SK-N-SH (cell line): ENCODE measurements at places on chromosomes 2 and 18. TPM values are rescaled to one million over a fixed set of nuclear protein-coding genes. Genes with fewer than 3 reads are reported as not detected.

Gene CXCR4
- polyA plus RNA-seq, result 0.48 and 1.3 TPM in 2 replicates

Gene RNF152
- polyA plus RNA-seq, result 6.6 and 7.9 TPM in 2 replicates

Gene EHD3
- polyA plus RNA-seq, result 45.3 and 45.4 TPM in 2 replicates

Gene TBR1
- polyA plus RNA-seq, result under 0.01 TPM in 1 of 2 replicates, not detected in the other

Gene AMER3
- polyA plus RNA-seq, result under 0.01 and 0.03 TPM in 2 replicates

Gene LCT
- polyA plus RNA-seq, result not detected in 2 replicates

Gene TUBA4B
- 0.03 TPM in 1 of 2 replicates, not detected in the other for polyA plus RNA-seq

Gene ANKRD36B
- polyA plus RNA-seq, result 3.8 and 5.2 TPM in 2 replicates

Gene ITPRIPL1
- polyA plus RNA-seq, result 4.3 and 5.0 TPM in 2 replicates

Gene EML6
- polyA plus RNA-seq, result 1.1 and 1.6 TPM in 2 replicates

Gene CNTNAP5
- polyA plus RNA-seq, result 0.02 and 0.08 TPM in 2 replicates

Gene RNF138
- polyA plus RNA-seq, result 17.6 and 22.3 TPM in 2 replicates

Gene RAB31
- 22.4 and 23.0 TPM in 2 replicates for polyA plus RNA-seq

Gene CCL20
- 0.12 TPM in 1 of 2 replicates, not detected in the other for polyA plus RNA-seq

Gene RTN4
- polyA plus RNA-seq, result 225 and 315 TPM in 2 replicates

Gene TSPYL6
- polyA plus RNA-seq, result not detected in 2 replicates

Gene RNF144A
- polyA plus RNA-seq, result 15.6 and 17.3 TPM in 2 replicates

- no peak for DNase-seq
These were observed 27.2 kb upstream of the FAM136A start for GRCh38 chr2:70328921-70329561.

DNA sequence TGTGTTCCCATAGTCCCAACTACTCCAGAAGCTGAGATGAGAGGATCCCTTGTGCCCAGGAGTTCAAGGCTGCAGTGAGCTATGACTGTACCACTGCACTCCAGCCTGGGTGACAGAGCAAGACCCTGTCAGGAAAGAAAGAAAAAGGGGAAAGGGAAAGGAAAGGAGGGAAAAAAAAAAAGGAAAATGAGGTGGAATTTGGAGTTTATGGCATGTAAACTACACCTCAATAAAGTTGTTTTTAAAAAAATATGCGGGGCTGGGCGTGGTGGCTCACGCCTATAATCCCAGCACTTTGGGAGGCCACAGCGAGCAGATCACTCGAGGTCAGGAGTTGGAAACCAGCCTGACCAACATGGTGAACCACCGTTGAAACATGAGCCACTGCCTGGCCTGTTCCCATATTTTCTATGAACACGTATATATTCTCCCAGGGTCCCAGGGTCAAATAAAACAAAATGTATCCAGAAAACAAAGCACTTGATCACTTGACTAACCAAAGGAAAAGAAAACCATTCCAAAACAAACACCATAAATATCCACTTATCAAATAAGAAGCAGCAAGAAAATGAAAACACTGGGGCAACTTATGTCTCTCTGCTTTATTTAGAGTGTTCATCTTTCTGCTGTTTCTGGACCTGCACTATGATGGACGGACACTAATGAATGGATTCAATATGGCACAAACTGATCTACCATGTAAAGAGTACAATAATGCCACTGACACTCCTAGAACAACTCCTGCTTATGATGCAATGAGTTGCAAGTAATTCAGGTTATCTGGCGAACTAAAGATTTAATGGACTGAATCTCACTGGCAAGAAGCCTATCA is 56.8 kb downstream of the ASXL2 start:
- no peak for DNase-seq

DNA sequence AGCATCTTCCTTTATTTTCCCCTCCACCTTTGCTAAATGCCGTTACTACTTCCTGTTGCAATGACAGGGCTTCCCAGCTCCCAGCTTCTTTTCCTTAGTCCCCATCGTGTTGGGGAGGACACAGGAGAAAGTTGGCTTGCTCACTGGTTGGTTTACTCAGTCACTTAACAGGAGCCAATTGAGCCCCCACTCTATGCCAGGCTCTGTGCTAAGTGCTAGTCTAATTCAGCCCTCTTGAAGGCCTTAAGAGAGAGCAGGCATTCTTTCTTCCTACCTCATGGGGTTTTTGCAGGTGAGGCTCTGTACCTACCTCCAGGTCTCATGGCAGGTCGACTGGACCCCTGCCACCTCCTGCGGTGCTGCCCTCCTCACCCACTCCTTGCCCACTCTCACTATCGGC is 20.1 kb downstream of the TANC1 start:
- no peak for DNase-seq

DNA sequence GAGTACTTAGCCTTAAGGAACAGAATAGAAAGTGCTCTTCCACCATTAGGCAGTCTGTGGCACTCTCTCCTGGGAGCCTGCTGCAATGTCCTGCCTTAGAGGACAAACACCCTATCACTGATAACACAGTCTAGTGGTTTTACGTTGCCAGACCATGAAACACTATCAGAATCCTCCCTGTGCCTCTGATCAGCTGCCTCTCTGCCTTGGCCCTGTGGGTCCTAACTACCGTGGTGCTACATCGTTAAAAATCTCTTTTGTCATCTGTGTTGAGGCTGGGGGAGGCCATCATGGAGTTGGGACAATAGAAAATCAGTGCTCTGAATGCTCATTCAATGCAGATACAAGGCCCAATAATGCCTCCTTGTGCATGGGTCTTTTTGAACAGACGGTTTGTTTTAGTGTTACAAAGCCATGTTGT is 11.9 kb upstream of the APCDD1 start:
- no peak for DNase-seq

GRCh38 chr18:13178976-13179375 is 39.6 kb upstream of the LDLRAD4 start:
- DNase-seq, result no peak

DNA sequence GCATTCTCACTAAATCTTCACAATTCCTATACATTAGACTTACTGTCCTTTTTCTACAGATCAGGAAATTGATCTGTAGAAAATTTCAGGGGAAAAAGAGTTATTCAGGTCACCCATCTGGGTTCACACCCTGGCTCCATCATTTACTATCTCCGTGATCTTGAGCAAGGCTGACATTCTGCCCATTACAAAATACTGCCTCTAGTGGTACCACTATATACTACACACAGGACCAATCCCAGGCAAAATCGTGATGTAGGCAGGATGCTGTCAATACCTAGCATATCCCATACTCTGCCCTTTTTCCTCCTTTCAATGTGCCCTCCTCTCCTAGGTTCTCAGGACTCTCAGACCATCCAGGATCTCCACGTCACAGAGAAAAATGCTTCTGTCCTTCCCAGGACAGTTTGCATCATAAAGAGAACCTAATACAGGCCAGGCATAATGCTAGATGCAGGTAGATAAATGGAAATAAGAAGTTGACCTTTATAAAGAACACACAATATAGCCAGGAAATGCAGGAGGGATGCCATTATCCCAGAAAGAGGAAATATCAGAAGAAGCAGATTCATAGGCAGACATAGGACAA is 101.9 kb downstream of the CDH20 start:
- peak; percentile 4 for DNase-seq

- no peak for DNase-seq
These were observed 33.0 kb downstream of the INPP5D start for GRCh38 chr2:233093166-233093448.

- peak; percentile 56 for DNase-seq
These were observed 27.2 kb upstream of the EML4 start for GRCh38 chr2:42141687-42142546.

- no peak for DNase-seq
These were observed 12.9 kb downstream of the SIX2 start for GRCh38 chr2:44996356-44996755.

DNA sequence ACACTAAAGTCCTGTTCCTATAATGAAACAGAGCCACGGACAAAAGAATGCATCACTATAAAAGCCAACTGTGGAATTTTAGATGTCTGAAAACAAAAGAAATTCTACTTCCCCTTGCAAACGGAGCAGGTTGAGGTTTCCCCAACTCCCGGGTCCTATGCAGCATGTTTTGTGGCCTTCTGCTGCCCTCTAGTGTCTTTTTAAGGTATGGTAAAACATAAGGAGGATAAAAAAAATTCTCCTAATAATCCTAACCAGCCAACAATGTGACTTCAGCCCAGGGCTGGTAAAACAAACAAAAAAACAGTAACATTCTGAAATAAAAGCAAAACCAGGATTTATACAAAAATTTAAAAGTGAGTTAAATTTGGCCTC is 539.5 kb downstream of the NRXN1 start:
- peak; percentile 57 for DNase-seq

DNA sequence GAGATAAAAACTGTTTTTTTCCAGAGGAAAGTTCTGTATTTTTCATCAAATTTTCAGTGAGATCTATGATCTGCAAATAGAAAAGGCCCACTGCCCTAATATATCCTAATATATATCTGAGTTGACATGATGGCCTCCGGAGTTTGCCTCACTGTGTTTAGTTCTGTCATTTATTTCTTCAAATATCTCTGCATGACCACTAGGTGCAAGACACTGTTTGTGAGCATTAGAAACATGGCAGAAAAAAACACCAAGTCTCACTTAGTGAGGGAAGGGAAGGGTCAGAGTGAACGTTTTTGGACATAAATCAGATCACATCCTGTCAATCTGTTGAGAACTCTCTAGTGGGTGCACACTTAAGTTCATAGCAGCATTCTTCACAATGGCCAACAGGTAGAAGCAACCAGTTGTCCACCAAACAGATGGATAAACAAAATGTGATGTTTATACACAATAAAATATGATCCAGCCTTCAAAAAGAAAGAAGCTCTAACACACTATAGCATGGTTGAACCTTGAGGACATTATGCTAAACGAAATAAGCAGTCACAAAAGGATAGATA is 53.4 kb downstream of the SPIRE1 start:
- no peak for DNase-seq

GRCh38 chr2:55425431-55425831 is 5.8 kb upstream of the CCDC88A start:
- no peak for DNase-seq

GRCh38 chr2:215736653-215737290 is 276.6 kb downstream of the MREG start:
- DNase-seq, result no peak

DNA sequence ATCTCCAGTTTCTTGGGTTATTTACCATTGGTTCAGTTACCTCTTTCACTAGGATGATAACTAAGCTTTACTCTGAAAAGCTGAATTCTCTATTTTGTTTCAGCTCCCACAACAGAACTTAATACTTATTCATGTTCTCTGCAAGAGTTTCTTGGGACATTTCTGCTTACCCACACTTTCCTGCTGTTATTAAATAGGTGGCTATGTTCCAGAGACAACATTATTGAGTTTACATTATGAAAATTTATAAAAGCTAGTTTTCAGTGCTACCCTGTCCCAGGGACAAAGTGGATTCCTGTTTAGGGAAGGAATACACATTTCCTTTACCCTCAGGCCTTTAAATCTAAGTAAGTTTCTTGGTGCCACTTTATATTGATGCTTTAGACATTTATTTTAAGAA is 7.0 kb upstream of the GPD2 start:
- DNase-seq, result no peak

GRCh38 chr2:142484111-142484510 is 353.3 kb upstream of the LRP1B start:
- no peak for DNase-seq

GRCh38 chr2:58449286-58450010 is 208.3 kb upstream of the FANCL start:
- no peak for DNase-seq

- no peak for DNase-seq
These were observed 144.1 kb downstream of the SMAD7 start for GRCh38 chr18:48806551-48807261.

DNA sequence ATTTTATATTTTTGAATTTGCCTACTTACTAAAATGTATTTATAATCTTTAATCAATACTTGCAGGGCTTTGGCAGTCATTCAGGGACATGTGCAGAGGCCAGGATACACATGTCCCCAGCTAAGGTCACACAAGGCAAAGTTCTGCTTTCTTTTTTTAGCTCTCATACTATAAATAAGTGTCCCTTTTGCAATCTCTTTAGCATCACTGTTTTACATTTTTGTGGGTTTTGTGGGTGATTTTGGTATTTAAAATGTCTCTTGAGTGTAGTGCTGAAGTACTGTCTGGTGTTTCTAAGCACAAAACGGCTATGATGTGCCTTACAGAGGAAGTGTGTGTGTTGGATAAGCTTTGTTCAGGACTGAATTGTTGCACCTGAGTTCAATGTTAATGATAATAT is 309.0 kb upstream of the GULP1 start:
- no peak for DNase-seq

GRCh38 chr2:47300609-47301276 is 102.2 kb upstream of the MSH2 start:
- DNase-seq, result no peak

DNA sequence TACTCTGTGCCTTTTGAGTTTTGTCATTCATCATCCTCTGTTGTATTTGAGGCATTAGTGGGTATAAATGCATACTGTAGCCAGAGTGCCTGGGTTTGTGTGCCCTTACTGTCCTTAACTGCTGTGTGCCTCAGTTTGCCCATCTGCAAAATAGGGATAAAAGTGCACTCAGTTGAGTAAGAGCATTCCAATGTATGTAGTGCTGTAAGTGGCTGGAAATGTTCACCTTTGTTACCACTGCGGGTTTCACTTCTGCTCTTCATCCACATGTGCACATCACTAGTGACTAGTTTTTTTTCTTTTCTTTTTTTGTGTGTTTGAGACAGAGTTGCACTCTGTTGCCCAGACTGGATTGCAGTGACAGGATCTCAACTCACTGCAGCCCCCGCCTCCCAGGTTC is 39.9 kb downstream of the PLEKHB2 start:
- no peak for DNase-seq

GRCh38 chr2:218895326-218895725 is 14.7 kb downstream of the WNT10A start:
- peak; percentile 28 for DNase-seq

GRCh38 chr2:232447091-232447620 is 8.8 kb upstream of the ALPI start:
- DNase-seq, result peak; percentile 21

GRCh38 chr2:232038881-232039485 is 77.5 kb downstream of the DIS3L2 start:
- no peak for DNase-seq

GRCh38 chr2:51918113-51918512 is 886.2 kb upstream of the NRXN1 start:
- DNase-seq, result no peak

DNA sequence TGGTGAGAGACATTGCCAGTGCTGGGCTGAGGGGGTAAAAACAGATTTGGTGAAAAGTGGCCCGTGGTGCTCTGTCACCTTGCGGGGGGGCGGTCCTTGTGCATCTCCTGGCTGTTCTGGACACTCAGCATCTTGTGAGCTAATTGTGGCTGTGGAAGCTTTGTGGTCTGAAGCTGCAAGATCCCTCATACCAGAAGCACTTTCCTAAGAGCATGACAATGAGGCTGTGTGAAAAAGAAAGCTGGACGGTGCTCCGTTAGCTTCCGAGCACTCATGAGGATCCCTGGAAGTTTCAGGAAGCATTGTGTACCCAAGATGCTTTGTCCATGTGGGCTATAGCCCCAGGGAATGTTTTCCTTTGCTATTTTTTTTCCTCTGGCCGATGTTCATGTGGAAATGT is 74.5 kb downstream of the CABLES1 start:
- no peak for DNase-seq

GRCh38 chr18:37251679-37252078 is 313.9 kb downstream of the CELF4 start:
- no peak for DNase-seq
